ENCODE measurements at places on chromosomes 4 and X.

DNA sequence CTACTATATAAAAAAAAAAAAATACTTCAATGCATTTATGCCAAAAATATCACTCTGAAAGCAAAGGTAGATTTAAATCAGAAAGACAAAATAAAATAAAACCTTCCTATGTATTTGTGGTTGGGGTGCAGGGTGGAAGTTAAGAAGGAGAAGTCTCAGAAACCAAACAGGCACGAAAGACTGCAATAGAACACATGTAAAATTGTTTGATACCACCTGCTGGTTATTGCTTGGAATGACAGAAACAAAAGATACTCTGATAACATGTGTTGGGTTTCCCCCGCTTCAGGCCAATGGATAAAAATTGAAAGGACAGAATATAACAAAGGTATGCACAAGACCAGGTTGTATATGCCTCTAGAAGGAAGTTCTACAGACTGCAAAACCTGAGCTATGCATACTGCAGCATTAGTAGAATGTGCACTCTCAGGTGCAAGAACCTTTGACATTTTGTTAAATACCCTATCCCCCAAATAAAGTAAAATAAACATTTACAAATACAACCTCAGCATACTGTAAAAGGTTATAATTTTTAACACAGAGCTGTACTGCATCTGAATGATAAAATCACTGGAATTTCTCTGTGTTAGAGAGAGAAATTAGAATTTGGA is 118.8 kb downstream of the GABRA2 start:
- DNase-seq = peak; percentile 22

DNA sequence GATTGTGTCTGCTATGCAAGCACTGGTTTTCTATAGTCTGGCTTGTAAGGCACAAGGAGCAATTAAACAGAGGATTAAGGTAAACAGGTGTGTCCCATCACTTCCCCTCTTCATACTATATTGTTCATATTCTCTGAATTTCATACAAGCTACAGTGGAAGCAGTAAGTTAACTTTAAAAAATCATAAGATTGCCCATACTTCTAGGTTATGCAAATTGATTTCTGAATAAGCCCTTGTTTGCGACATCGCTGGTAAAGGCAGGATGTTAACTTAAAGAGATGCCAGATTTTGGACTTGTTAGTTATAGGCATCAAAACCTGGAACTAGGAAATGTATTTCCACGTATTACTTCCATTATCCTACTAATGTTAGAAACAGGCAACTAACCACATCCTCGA is 1.0 kb upstream of the TMEM131L start:
- DNase-seq = no peak

GRCh38 chrX:118208481-118208880 is 91.9 kb upstream of the KLHL13 start:
- no peak for DNase-seq

DNA sequence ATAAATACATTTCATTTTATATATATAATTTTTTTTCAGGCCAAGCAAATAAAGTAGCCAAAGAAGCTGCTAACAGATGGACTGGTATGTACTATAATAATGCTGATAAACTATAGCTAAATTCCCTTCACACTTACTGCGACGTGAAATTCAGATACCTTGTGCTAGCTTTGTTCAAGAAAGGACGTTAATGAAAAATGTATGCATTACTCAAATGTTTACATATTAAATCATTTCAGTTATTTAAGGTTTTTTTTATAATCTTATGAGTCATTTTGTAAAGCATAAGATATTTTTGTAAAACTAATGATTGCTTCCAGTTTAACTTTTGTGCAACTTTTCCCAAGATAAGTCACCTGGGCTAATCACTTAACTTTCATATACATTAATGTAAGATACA is 57.2 kb upstream of the TMEM131L start:
- DNase-seq = no peak

DNA sequence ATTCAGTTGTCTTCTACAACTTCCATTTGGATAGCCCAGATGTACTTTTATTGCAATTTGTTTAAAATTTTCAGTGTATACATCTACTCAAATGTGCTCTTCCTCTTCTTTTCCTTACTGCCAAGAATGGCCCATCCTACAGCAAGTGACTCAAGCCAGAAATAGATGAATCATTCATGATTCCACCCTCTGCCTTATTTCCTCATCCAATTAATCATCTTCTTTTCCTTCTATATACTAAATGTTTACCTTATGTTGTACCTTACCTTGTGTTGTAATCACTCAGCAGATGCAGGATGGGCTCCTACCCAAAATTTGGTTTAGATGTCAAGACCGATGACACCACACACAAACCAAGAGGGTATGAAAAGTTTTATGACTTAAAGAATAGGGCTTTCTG is 437.8 kb downstream of the GRXCR1 start:
- DNase-seq = no peak
